Mesenteric fat pad (tissue), 1 donor: ENCODE measurements at places on chromosomes 4 and X.

DNA sequence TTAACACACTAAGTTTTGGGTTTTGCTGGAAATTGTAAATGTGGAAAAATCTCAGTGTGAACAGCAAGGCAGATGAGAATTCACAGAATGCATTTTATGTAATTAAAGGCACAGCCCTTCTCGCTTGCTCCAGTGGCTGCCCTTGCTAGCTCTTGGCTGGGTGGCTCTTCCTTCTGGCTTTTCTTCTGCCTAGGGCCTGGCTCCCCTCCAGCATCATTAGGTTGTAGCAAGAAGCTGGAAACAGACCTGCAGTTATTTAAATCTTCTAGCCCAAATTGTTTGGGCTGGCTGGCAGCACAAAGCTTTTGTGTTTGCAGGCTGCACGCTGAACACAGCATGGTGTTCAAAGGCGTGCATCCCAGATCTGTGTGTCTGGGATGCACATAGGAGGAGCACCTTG, 56.5 kb downstream of the LIMCH1 start:
- no peak for DNase-seq

DNA sequence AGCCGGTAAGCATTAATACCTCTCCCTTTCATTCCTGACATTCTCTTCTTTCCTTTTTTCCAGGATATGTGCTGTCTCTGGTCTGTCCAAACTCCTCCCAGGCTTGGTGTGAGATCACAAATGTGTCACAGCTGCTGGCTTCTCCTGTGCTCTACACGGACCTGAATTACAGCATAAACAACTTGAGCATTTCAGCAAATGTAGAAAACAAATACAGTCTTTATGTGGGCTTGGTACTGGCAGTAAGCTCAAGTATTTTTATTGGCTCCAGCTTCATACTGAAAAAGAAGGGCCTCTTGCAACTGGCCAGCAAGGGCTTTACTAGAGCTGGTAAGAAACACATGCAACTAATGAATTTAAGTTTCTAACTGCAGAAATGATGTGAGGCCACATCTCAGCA, 8.4 kb downstream of the NIPAL1 start:
- no peak for DNase-seq

DNA sequence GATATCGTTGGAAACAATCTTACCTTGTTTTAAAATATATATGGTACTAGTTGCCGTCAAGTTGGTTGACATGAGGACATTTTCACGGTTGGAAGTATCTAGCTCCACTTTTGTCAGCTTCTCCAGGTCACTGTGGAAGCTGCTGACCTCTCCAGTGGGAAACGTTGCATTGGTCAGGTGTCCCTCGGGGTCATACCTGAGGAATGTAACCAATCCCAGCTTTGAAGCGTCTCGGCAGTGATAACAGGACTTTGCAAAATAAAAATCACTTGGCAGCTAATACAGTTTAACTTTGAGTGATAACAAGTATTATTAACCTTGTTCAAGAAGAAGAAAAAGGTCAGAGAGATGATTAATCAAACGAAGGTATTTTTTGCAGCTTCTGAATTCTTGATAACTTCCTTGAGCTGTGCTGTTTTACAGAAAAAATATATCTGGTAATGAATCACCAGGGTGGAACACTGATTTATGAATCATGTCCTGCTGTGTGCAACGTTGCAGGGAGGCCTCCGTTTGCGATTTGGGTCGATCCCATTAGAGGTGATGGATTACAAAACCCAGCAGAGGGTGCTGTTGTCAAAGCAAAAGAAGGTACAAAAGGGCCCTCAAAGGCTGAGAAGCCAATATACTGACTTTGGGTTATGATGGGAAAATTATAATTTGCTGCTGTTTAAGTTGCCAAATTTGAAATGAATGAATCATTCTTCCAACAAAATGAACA, 60.1 kb downstream of the SH2D1A start:
- no peak for DNase-seq

DNA sequence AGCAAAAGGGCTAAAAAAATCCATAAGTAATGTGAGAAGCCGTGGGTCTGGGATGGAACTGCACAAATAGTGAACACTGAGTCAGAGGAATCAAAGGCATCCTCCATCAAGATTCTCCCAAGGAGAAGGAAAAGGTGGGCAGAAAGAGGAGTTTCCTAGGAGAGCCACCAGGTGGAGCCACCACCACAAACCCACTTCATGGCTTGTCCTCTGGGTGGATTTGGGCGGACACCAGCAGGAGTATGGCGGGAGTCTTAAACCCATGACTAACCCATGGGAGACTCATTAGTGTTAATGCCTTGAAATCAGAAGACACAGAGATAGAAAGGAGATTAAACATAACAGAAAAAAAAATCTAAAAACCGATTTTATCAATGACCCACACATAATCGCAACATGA, 147.7 kb downstream of the SH3KBP1 start:
- DNase-seq: no peak

GRCh38 chr4:184668511-184669114, 19.1 kb downstream of the PRIMPOL start:
- no peak for DNase-seq

GRCh38 chr4:56659946-56660345, 21.1 kb downstream of the HOPX start:
- no peak for DNase-seq

DNA sequence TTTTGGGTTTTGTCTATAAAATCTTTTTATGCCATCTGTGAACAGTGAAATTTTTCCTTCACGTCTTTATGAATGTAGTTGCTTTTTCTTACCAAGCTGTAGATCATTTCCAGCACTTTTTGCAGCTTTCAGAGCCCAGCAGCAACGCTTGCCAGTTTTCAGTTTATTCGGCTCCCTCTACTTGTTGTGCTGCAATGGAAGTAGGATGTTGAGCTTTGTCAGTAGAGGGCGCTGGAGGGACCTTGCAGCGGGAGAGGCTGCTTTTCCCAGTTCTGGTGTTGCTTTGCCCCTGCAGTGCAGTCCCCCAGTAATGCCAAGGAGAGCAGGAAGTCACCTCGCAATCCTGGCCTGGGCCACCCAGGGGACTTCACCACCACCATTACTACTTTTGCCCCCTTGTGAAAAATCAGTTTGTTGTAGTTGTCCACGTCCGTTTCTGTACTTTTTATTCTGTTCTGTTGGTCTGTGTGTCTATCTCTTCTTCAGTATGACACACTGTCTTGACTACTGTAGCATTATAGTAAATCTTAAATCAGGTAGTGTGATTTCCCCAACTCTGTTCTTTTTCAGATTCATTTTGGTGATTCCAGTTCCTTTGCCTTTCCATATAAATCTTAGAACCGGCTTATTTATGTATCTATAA, 21.8 kb downstream of the CMC4 start:
- no peak for DNase-seq

GRCh38 chr4:123788577-123788976, 392.0 kb downstream of the SPRY1 start:
- DNase-seq: no peak

GRCh38 chr4:87669373-87669772, 19.3 kb downstream of the DMP1 start:
- no peak for DNase-seq

- no peak for DNase-seq
Measured at GRCh38 chrX:9182041-9182440, 148.1 kb upstream of the FAM9B start.

GRCh38 chrX:103275947-103276567, 493 bp downstream of the TCEAL5 start:
- DNase-seq: no peak

- DNase-seq: no peak
Measured at GRCh38 chr4:174928575-174929253, 10.6 kb downstream of the ADAM29 start.

GRCh38 chr4:176335421-176335820, 15.7 kb downstream of the SPCS3 start:
- DNase-seq: no peak

DNA sequence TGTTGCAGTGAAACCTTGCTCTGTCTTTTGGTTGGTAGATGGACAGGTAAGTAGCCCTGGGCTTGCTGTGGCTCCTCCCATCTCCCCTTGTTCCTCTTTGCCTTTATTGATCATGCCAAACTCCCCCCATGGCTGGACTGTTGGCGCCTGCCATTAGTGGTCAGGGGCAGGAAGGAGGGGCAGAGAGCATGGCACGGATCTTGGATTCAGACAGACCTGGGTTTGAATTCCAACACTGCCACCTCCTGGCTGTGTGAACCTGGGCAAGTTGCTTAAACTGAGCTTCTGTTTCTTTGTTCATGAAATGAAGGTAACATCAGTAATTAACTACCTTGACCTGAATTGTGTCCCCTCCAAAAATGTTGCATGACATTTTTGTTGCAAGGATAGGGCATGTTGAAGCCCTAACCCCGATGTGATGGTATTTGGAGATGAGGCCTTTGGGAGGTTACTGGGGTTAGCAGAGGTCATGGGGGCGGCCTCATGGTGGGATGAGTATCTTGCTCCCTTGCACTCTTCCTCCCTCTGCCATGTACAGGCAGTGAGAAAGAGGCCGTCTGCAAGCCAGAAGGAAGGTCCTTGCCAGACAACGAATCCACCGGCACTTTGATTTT, 6.0 kb downstream of the SLC2A9 start:
- DNase-seq: no peak

GRCh38 chr4:122622400-122622799, 1.5 kb upstream of the IL21 start:
- no peak for DNase-seq

DNA sequence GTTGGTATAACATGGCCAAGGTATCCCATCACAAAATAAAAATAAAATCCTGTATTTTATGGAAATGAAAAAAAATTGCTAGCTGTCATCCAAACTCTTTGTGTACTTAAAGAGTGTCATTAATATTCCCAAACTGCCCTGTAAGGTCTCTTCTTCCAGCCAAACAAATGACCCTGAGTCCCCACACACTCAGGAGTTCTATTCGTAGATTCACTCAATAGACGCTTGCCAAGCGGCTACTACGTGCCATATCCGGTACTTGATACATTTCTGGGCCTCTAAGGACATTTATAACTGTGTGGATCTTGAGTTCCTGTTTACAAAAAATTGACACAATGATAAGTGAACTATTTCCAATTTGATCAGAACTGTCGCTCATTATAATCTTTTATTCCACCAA, 245.1 kb downstream of the SCFD2 start:
- DNase-seq: no peak

- DNase-seq: no peak
Measured at GRCh38 chr4:47913330-47913729, 1.1 kb downstream of the NFXL1 start.

GRCh38 chrX:143945171-143945570, 61.3 kb downstream of the UBE2NL start:
- no peak for DNase-seq

- DNase-seq: no peak
Measured at GRCh38 chr4:145012841-145013240, 85.2 kb downstream of the ANAPC10 start.

DNA sequence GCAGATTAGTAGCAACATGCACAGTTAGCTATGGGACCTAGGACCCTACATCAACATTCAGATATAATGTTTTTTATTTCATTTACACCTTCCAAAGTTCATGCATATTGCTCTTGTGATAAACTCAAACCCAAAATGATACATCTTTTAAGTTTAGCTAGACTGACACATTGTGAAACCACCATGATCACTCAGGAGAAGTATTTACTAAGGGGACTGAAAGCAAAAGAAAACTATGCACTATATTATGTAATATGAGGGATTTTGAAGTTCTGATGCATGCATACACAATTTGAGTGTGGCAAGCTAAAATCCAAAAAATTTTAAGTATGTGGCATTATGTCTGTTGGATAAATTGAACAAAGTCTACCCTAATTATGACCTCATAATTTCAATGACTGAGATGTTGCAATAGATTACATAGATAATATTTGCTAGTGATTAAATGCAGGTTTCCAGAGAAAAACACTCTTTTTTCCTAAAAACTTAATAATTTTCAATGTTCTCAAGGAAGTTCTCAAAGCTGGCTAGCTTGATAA, 914.8 kb upstream of the GRIA3 start:
- no peak for DNase-seq

- DNase-seq: no peak
Measured at GRCh38 chrX:41067721-41068120, 17.5 kb upstream of the USP9X start.

GRCh38 chrX:13761606-13762414, 27.3 kb downstream of the OFD1 start:
- DNase-seq: no peak

- DNase-seq: no peak
Measured at GRCh38 chrX:46758163-46758955, 559 bp downstream of the SLC9A7 start.

DNA sequence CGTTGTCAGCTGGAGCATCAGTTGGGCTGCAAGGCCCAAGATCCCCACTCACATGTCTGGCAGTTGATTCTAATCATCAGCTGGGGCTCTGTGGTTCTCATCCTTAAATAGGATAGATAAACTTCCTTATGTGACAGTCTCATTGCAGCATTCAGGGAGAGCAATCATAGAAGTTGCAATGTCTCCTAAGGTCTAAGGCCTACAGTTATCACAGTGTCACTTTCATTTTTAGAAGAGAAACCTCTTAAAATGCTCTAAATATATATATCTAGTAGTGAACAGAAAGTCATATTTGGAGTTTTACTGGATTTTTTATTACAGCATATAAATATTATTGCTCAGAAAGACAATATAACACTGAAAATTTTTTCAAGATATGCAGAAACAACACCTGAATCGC, 226.0 kb upstream of the PPP1R2C start:
- DNase-seq: no peak

DNA sequence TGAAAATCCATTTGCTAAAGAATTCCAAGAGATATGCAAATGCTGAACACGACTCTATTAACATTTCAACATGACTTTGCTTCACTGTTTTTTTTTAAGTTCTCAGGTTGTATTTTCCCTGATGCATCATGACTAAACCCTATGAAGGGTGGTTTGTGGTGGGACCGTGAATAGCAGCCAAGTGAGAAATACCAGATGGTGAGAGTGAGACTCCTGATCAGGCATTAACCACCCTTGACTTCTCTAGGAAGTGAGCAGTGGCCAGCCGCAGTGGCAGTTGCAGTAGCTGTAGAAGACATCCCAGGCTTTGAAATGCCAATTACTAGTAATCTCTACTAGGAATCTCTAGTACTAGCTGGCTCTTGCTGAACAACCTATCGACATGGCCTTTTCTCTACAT, 383.4 kb downstream of the FAM133A start:
- no peak for DNase-seq

DNA sequence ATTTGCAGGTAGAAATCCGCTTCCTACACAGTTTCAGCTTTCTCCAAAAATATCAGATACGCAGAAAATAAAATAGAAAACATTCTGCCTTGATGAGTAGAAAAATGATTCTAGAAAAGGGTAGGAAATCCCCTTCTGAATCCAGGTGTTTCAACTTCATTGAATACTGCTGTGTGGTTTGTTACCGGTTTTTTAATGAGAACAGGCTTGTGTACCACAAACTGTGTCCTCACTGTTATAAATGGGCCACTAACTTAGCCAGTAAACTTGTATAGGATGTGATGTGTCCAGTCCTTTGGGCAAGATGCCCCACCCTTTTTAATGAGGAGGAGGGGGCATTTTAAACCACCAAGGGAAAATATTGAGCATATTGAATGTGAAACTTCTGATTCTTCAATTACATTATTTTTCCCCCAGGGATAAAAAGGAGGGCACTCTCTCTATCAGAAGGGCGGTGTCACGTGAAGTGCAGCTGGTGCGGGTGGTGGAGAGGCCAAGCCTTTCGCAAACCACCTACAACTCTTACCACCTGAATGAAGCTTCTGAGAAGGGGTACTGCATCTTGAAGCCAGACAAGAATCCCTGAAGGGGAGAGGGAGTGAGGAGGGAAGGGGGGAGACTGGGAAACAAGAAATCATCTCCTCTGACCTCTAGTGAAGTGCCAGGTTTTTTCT, 4.5 kb downstream of the CXXC4 start:
- DNase-seq: no peak
